ENCODE measurements at places on chromosomes 1 and 21.

GRCh38 chr1:58773406-58773840 lies 10.4 kb downstream of the JUN start:
- DNase-seq = no peak

DNA sequence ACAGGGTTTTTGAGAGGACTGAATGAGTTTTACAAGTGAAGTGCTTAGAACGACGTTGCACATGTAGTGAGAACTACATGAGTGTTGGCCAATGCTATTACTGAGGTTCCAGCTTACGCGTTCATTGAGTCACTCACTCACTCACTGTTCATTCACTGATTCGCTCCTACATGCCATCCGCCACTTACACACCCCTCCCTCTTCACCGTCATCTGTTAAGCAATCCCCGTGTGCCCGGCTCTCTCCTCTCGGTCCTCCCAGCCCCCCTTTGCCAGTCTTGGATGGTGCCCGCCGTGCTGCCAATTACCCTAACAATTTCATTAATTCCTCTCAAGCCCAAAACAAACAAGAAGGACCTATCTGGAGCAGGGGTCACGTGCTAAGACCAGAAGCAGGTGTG lies 27.3 kb upstream of the EPHA2 start:
- no peak for DNase-seq

DNA sequence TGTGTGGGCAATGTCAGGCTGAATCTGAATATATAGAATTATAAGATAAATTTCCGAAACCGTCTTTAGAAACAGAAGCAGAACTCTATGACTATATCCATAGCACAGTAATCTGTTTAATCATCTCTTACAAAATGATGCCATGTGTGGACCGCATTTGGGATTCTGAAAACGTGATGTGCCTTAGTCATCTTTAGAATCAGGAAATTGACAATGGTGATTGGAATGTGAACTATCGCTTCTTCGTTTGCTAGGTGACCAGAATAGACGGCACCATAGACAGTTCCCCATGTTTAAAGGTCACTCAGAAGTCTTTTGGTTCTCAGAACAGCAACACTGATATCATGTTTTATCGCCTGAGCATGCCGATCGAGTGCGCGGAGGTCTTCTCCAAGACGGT lies 300.3 kb downstream of the ZP4 start:
- DNase-seq = no peak

GRCh38 chr21:45899317-45900033 lies 82.1 kb upstream of the COL6A1 start:
- DNase-seq = no peak

- DNase-seq = no peak
These were observed 150.7 kb downstream of the TOMM20 start for GRCh38 chr1:234977875-234978396.

GRCh38 chr1:97778718-97779117 lies 142.1 kb downstream of the DPYD start:
- DNase-seq = no peak

GRCh38 chr1:214330715-214331114 lies 49.8 kb downstream of the SMYD2 start:
- DNase-seq = no peak

DNA sequence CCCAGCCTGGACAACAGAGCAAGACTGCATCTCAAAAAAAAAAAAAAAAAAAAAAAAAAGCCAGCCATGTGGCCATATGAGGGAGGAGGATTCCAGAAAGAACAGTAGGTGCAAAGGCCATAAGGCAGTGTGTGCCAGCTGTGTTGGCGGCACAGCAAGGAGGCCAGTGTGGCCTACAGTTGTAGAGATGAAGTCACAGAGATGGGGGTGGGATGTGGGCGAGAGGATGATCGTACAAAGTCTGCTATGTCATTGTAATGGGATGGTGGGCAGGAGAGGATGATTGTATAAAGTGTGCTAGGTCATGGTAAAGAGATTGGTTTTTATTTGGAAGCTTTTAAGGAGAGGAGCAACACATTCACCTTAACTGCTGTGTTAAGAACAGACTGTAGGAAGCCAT lies 9.8 kb upstream of the CR1 start:
- DNase-seq = no peak

- DNase-seq = no peak
These were observed 120.3 kb downstream of the KCNK2 start for GRCh38 chr1:215202868-215203267.

GRCh38 chr1:26861889-26862378 lies 1.0 kb upstream of the SFN start:
- no peak for DNase-seq

GRCh38 chr1:156118177-156118868 lies 3.8 kb downstream of the LMNA start:
- DNase-seq = no peak

DNA sequence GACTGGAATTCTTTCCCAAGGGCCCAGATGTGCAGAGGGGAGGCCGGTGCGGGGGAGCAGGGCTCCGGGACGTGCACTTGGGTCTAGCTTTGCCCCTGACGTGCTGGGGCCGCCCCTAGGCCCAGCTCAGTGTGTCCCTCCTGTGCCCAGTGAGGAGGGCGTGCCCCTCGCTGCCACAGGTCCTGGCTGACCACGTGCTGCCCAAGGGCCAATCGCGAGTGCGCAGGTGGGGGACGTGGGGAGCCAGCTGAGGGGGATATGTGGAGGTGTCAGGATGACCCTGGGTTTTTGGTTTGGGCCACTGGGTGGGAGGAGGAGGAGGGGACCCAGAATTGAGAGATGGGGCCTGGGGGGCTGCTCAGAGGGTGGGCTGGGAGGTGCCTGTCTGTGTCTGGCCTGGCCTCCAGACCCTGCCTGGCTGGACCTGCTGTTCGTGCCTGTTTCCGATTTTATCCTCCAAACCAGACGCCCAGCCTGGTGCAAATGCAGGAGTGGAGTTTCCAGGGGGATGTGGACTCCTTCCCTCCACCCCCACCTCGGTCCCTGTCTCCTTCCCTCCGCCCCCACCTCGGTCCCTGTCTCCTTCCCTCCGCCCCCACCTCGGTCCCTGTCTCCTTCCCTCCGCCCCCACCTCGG lies 6.1 kb upstream of the RNF223 start:
- DNase-seq = no peak

- no peak for DNase-seq
These were observed 350.8 kb upstream of the PTBP2 start for GRCh38 chr1:96370757-96371156.

- no peak for DNase-seq
These were observed 362 bp downstream of the ZBTB48 start for GRCh38 chr1:6580119-6580592.

DNA sequence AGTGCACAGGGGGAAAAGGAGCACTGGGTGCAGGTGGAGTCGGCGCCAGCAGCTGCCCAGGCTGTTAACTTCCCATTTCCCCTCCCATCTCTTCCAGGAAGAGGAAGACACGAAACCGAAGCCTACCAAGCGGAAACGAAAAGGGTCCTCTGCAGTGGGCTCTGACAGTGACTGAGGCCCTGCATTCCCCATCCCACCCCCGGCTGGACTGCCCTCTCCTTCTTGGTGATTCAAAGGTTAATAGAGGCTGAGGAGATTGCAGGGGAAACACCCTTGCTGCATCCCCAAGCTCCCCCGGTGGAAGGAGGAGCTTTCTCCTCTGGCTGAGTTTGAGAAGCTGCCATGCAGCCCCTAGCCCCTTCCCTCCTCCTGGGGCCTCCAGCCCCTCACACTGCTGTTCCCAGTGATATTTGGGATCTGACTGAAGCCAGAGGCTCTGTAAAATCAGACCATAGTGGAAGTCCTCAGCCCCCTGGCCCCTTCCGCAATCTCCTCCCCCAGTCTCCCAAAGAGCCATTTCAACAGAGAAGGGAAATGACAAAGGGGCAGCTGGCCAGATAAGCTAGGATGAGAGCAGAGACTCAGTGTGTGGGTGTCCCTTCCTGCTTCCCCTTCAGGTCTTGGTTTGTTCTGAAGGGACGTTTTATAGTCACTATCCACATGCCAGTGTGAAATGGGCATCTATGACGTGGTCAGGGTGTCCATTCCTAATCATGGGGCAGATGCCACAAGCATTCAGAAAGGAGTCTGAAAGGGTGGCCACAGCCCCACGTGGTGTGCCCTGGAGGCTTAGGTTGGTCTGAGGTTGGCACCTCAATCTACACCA lies 1.9 kb upstream of the SLC27A3 start:
- DNase-seq = no peak

DNA sequence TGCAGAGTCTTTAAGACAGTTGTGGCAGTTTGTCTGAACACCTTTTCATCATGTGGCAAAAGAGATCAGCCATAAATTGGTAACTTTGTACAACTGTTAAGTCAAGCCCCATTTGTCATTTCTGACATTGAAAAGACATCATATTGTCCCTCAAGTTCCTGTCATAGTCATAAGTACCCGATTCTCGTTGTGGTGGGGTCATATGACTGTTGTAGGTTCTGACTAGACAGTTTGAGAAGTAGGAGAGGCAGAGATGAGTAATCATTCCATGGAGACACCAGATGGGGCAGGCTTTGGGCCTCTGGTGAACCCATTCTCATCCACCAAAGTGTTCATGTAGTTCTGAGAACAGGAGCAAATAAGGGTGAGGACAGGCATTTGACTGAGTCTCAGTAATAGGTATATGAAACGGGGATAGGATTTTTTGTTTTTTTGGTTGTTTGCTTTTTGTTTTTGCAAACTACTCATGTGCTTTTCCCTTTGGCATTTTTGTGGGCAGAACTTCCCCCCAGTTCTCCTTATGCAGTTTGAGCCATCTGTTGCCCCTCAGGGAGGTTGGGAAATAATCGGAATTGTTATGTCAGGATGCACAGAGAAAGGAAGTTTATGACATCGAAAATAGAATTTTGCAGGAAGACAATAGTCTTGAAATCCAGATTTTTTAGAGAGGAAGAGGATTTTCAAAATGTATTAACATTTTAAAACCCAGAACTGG lies 86.9 kb upstream of the KCNE2 start:
- DNase-seq = no peak
